Activated naive CD8-positive, alpha-beta T cell treated with anti-CD3 and anti-CD28 coated beads for 36 hours (primary cell): ENCODE measurements at places on chromosomes 4 and X. TPM values are rescaled to one million over a fixed set of nuclear protein-coding genes. Genes with fewer than 3 reads are reported as not detected.

- DNase-seq, result no peak
These were observed 60.2 kb upstream of the HS3ST1 start for GRCh38 chr4:11488657-11489452.

DNA sequence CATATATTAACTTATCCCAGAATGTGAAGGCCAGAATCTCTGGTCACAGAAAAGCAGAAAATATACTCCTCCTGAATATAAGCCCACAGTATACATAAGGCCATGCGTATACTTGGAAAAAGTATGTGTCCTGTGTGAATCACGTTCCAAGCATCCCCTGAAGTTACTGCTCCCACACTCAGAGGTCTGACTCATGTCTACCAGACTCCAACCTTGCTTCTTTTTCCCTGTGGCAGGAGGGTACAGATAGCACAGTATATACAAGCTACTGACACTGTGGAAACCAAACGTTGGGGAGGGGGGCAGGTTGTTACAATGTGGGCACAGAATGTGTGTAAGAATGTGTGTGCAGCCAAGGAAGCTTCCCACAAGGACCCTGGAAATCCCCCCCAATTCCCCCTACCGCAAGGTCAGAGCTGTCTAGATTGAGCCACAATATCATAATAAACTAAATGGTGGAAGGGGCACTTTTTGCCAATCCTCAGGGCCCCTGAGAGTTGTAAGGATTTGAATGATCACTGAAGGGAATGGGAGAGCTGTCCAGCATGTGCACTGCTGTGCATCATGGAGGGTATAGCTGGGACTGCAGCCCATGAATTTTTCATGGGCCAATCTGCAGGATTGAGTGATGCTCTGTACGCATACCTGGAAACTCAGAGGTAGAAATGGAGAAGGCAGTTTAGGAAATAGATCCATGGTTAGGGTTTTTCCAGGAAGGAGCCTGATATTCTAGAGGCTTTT is 7.4 kb upstream of the RELL1 start:
- no peak for DNase-seq

DNA sequence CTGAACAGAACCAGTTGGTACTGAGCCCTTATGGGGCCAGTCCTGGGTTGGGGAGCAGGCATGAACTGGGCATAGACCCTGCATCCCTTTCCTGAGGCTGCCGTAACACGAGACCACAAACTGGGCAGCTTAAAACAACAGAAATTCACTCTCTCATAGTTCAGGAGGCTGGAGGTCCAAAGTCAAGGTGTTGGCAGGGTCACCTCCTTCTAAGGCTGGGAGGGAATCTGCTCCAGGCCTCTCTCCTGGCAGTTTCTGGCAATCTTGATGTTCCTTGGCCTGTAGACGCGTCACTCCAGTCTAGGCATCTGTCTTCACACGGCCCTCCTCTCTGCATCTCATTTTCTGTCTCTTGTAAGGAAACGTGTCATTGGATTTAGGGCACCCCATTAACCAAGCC is 19.8 kb upstream of the SORCS2 start:
- no peak for DNase-seq

The MEPE gene
- total RNA-seq, result not detected

DNA sequence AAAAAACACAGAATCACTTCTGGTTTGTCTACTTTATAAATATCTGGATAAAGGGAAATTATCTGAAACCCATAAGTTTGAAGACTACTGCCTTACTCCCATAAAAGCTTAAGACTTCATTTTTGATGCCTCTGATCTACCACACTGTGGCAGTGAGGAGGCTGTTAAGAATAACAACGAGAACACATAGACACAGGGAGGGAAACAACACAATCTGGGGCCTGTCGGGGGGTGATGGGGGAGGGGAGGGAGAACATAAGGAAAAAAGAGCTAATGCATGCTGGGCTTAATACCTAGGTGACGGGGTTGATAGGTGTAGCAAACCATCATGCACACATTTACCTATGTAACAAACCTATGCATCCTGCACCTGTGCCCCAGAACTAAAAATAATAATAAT is 573.7 kb downstream of the GBA3 start:
- DNase-seq, result no peak

The PLP1 gene
- total RNA-seq, result not detected

DNA sequence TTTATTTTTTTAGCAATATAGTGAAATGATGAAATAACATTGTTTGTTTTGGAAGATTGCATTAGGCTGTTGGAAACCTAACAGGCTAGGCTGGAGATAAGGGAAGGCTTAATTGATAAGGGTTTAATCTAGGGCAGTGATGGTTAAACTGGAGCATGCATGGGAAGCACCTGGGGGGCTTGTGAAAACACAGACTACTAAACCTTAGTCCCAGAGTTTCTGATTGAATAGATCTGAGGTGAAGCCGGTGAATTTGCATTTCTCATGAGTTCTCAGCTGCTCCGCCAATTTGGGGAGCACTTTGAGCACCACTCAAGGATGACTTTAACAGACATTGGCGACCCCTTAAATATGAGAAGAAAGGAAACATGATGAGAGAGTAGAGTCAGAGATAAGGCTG is 11.5 kb downstream of the STK26 start:
- DNase-seq, result no peak

DNA sequence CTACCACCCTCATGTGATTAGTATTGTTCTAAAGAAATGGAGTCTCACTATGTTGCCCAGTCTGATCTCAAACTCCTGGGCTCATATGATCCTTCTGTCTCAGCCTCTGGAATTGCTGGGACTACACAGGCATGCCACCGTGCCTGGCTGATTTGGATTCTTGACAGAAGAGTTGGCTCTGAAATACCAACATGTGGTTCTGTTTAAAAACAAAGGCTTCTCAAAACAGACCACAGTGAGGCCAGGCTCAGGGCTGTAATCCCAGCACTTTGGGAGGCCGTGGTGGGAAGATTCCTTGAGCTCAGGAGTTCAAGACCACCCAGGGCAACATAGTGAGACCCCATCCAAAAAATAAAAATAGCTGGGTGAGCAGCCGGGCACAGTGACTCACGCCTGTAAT is 126.7 kb downstream of the DHRSX start:
- no peak for DNase-seq

DNA sequence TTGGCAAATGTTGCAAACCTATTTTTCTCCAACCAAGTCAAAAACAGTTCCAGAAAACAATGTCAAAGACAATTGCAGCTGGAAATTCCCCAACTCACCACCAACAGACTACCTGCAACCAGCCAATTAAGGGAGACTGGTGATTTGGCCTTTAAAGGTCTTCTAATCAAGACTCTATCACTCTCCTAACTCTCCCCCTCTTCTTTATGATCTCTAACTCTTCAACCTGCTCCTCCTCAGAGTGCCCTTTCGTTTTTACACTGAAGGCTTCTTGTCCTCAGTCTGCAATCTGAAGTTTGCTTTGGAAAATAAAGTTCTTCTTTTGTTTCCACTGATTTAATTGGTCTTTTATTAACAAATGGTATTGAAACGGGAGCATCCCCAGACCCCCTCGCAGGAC is 203.9 kb downstream of the TECRL start:
- no peak for DNase-seq

GRCh38 chr4:44447563-44448504 is 775 bp downstream of the KCTD8 start:
- DNase-seq, result peak; percentile 8

The NR3C2 gene
- total RNA-seq, result 4.8 TPM

GRCh38 chr4:7427361-7427760 is 7.4 kb downstream of the PSAPL1 start:
- DNase-seq, result no peak

GRCh38 chr4:130563185-130563888 is 1467.4 kb downstream of the C4orf33 start:
- DNase-seq, result no peak

The BCAP31 gene
- 103 TPM for total RNA-seq

DNA sequence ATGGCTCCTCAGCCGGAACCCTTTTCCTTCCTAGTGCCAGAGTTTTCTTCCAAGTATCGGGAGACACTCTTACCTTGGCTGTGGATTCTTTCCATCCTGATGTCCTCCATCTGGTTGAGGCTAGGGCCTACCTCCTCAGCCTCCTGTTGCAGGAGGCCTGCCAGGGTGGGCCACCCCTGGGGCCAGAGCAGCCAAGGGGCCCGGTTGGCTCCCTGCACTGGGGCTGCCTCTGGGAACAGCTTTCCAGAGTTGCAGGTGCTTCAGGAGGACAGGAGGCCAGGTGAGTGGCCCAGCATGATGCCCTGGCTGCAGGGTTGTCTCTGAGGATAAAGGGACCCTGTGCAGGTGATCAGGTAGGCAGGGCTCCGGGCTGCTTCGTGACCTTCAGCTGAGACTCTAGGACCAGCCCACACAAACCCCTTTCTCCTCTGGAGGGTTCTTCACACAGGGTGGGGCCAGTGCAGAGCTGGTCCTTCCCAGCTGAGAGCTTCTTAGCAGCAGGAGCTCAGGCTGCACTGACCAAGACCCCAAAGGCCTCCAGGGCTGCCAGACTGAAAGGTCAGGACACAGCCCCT is 5.3 kb upstream of the GPR78 start:
- no peak for DNase-seq
